ENCODE measurements at places on chromosomes 11 and 22.

DNA sequence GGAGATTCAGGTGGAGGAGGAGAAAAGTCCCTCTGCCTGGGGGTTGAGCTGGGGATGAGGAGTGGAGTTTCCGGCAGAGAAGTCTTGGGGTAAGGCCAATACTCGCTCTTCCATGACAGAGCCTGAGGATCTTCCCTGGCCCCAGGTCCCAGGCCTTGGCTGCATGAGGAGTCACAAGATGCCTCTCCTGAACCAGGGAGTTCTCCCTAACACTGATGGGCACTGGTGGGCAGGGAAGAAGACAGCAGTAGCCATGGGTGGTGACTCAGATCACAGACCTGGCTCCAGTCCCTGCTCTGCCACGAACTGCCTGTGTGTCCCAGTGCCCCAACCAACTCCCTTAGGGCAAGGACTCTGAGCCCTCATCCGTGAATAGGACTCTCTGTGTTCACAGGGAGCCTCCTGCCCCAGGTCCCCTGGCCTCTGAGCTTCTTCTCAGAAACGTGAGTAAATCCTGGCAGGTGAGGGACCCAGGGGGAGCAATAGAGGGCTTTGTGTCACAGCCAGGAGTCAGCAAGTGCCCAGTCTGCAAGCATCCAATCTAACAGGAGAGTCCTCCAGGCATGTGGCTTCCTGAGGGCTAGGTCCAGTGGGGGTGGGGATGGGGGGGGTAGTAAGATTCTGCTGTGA is 45.5 kb upstream of the FTH1 start:
- DNase-seq, result no peak

DNA sequence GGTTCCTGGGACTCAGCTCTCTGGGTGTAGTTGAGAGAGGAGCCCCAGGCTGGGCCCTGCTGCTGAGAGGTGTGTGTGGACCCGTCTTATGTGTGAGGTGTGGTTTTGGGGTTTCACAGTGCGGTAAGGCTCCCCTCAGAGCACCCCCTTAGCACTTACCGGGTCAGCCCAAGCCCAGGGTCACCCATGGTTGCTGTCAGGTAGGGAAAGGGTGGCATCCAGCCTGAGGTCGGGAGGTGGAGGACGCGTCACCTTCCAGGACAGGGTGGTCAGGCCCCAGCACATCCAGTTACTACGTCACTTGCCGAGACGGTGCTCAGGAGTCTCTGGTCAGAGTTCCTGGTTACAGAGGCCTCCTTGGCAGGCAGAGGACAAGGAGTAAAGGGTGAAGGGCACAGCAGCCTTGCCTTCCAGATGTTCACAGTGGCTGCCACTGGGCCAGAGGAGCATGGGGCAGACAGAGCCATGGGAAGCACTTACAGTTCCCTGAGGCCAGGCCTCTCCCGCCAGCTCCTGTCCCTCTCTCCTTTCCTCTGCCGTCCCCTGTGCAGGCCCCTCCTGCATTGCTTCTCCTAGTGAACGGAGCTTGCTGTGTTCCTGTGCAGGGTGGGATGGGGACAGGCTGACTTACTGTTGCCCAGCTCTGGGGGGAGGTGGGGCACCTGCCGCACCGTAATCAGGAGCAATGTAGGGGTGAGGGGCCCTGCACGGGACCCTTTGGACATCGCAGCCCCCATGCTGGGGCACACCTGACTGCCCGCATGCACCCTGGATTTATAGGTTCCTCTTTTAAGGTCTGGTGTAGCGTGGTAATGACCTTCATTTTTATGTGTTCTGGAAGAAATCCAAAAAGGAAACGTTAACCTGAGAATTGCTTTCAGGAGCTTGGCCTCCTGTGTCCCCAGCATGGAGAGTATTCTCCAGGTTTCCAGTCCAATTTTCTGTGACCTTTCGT is 285.9 kb downstream of the TBC1D22A start:
- no peak for DNase-seq

GRCh38 chr11:104089481-104089880 is 53.0 kb downstream of the DDI1 start:
- DNase-seq, result no peak

DNA sequence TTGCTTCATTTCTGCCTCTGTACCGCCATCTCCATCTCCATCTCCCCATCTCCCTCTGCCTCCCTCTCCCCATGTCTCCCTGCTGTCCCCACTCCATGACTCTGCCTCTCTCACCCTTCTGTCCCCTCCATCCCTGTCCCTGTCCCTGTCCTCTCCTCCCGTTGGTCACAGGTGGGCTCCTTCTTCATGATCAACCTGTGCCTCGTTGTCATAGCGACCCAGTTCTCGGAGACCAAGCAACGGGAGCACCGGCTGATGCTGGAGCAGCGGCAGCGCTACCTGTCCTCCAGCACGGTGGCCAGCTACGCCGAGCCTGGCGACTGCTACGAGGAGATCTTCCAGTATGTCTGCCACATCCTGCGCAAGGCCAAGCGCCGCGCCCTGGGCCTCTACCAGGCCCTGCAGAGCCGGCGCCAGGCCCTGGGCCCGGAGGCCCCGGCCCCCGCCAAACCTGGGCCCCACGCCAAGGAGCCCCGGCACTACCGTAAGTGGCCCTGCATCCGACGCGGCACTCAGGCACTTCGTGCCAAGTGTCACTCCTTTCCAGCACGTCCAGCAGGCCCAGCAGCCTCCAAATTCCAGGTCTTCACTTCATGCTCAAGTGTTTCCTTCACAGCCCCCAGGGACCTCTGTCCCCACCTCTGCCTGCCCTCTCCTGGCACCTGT is 76.0 kb downstream of the CACNA1I start:
- no peak for DNase-seq

- peak; percentile 51 for DNase-seq
Observed at GRCh38 chr11:70078095-70078780, at the start of gene ANO1. Gene ANO1 (plus strand): TSS chr11:70078317. CDS start chr11:70078607, 290 bp downstream.

DNA sequence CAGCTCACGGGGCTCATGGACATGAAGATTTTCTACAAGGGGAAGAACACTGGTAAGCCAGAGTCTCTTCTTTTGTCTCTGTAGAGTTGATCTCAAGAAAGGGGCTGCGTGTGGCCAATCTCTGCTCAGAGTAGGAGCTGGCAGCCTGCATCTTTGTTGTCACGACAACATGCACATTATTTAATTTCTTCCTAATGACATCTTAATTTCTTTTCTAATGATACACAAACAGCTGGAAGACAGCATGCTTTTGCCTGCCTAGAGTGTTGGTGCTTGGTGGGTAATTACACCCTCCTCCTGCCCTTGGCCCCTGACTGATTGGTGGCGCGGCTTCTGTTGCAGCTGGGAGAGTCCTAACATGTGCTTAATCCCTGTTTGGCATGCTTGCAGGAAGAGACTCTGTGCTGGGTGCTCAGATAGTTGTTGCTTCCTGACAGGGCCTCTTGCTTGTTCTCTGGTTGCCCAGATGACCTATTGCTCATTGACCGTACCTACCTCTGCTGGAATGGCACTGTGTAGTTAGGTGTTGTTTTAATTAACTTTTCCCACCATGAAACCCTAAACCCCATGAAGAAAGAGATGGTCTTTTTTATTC is 106.9 kb upstream of the SORL1-AS1 start:
- DNase-seq, result no peak

GRCh38 chr11:488992-489391 is 18.1 kb downstream of the RNH1 start:
- no peak for DNase-seq

DNA sequence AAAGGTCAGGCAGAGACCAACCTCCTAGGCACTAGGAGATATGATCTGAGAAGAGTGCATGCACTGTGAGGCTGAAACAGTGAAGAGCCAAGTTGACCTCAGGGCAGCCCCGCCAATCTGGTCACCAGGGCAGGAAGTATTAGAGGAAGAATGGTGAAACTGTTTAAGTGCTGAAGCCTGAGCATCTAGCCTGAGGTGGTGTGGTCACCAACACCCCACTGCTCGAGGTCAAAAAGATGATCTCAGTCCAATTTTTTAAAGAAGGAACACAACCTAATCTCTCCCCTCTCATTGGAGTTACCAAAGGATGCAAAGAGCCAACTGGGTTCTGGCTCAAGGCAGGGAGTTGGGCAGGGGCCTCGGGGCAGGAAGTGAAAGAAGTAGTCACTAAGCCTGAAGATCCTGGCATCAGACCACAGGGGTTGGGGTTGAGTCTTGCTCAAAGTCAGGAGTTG is 4.0 kb downstream of the APBB1 start:
- DNase-seq, result no peak

- DNase-seq, result no peak
Observed at GRCh38 chr22:23219822-23220484, 39.6 kb downstream of the BCR start.

DNA sequence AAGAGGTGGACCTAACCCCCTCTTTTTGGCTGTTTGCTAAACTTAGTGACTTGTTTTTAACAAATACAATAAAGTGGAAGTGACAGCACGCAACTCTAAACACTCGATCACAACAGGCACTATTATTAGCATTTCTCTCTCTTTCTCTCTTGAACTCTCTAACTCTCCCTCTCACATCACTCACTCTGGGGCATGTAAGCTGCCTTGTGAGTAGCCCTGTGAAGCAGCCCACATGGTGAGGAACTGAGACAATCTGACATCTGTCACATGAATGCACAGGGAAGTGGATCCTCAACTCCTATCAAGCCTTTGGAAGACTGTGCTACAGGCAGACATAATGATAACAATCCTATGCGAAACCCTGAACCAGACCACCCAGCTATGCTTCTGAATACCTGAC is 609.0 kb upstream of the CNTN5 start:
- no peak for DNase-seq

DNA sequence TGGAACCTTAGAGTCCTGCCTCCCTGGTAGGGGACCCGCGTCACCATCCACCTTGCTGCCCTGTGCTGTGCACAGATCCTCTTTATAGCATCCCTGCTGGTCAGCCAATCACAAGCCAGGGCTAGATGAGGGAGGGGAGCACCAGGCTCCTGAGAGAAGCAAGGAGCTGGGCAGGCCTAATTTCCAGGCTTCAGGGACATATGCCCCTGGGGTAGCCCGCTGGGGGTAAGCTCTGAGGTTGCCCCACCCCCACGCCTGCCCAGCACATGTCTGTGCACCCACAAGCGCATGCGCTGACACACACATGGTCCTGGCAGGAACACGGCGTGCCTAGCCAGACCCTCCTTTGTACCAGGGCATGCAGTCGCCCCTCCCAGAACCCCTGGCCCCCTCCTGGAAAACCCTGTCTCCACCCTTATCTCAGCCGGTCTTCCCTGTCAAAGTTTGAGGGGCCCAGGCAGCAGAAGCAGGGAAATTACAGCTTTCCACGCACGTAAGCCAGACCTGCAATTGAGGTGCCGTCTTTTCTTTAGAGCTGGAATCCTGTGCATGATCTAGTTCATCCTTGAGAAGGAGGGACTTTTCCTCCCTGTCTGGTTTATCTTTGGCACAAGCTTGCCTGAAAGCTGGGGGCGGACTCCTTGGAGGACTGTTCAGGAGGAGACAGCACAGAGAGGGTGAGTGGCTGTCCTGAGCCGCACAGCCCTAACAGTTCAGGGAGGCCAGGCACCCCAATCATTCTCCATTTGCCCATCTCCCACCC is 2.1 kb downstream of the SSTR3 start:
- no peak for DNase-seq

GRCh38 chr22:36946421-36947158 is 33.2 kb downstream of the CSF2RB start:
- DNase-seq, result no peak

GRCh38 chr22:19509191-19509590 is 15.0 kb downstream of the CLDN5 start:
- no peak for DNase-seq

- DNase-seq, result no peak
Observed at GRCh38 chr22:23387827-23388516, 192.1 kb downstream of the IGLL1 start.

GRCh38 chr22:36465232-36466021 is 16.0 kb downstream of the TXN2 start:
- DNase-seq, result no peak

DNA sequence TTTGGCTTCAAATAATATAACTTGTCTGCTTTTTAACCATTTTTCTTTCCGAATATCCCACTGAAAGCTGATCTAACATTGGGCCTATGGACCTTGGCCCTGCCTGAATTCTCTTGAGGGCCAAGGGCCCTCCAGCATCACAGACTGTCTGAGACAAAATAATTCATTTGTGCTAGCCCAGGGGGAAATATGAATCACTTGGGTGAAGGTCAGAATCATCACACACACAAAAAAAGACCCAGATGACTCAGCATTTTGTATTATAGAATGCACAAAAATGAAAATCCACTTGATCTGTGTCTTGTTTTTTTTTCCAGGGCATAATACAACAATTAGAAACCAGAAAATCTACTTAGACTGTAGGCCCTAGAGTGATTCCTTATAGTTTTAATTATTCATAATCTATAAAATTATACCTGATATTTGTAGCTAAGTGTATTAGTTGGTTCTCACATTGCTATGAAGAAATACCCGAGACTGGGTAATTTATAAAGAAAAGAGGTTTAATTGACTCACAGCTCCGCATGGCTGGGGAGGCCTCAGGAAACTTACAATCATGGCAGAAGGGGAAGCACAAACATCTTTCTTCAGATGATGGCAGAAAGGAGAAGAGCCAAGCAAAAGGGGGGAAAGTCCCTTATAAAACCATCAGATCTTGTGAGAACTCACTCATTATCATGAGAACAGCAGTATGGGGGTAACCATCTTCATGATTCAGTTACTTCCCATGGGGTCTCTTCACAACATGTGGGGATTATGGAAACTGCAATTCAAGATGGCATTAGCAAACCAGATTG is 15.6 kb upstream of the RDX start:
- DNase-seq, result no peak

DNA sequence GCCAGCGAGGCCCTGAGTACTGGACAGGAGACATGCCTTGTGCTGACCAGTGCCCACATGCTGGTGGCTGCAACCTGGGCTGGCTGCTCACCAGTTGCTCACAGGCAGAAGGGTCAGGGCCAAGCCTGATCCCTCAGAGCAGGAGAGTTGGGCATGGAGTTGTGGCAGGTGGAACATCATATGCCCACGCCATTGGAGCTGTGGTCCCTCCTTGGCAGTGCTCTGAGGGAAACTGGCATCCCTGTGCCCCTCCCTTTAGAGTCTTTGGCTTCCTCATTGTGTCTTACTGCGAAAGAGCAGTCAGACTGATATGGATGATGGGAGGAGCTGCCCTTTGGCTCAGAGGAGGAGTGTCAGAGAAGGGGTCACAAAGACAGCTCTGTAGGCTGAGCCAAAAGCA is 3.1 kb upstream of the MYEOV start:
- no peak for DNase-seq

DNA sequence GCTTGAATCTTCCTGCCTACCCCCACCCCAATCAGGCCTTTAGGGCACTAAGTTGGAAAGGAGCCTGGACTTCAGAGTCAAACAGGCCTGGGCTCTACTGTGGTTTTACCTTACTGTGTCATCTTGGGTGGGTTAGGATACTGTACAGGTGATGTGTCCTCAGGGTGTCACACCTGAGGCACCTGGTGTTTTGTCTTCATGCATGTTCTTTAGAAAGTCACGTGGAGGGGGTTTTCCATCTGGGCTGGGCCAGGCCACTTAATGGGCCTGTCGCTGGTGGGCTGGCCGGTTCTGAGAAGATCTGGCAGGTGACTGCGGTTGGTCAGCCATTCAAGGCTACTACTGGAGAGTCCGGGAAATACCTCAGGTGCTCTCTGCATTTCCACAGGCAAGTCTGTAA is 92.6 kb downstream of the SWAP70 start:
- DNase-seq, result no peak

DNA sequence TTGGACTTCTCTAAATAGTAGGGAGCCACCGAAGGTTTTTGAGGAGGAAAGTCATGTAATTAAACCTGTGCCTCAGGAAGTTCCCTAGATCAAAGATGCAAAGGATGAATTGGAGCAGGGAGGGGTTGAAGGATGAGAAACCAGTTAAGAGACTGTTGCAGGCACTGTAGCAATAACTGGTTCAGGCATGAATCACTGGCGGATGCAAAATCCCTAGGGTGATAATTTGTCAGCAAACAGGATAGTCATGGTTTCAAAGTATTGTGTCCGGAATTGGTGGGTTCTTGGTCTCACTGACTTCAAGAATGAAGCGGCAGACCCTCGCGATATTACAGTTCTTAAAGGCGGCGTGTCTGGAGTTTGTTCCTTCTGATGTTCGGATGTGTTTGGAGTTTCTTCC is 19.9 kb downstream of the TRIOBP start:
- DNase-seq, result no peak

Data from nephron progenitor cell (in vitro differentiated cells).